ENCODE measurements at places on chromosomes 2 and 18. TPM values are rescaled to one million over a fixed set of nuclear protein-coding genes. Genes with fewer than 3 reads are reported as not detected.

Gene SH2D6
- total RNA-seq: not detected

Gene CPLX4
- not detected for total RNA-seq

Gene MARCHF4
- 0.07 TPM for total RNA-seq

Gene CDK15
- not detected for total RNA-seq

Gene STPG4
- total RNA-seq: not detected

Gene CKAP2L
- total RNA-seq: not detected

Gene IL37
- not detected for total RNA-seq

Gene SPAST
- total RNA-seq: 21.5 TPM

Gene MLPH
- 3.2 TPM for total RNA-seq

Gene UGT1A4
- total RNA-seq: not detected

Gene FBXO15
- total RNA-seq: not detected

Gene METTL21A
- total RNA-seq: 32.3 TPM

Gene ZNF804A
- total RNA-seq: not detected

Gene KCNG2
- 0.59 TPM for total RNA-seq

Gene CCDC141
- total RNA-seq: 3.0 TPM

Gene TEX44
- not detected for total RNA-seq

Gene ANKRD53
- 1.8 TPM for total RNA-seq

Gene KRTCAP3
- total RNA-seq: not detected

Gene TMEM200C
- 0.69 TPM for total RNA-seq

Gene MC4R
- total RNA-seq: not detected

Gene SERPINB13
- total RNA-seq: not detected

Gene DGUOK
- 128 TPM for total RNA-seq

Gene IRS1
- 54.2 TPM for total RNA-seq

Gene DYSF
- total RNA-seq: 15.2 TPM

Gene ZBTB7C
- total RNA-seq: 5.6 TPM

Gene ASB18
- total RNA-seq: not detected

Gene LHCGR
- total RNA-seq: not detected

Gene HOXD8
- total RNA-seq: 25.8 TPM

Gene ACADL
- 4.4 TPM for total RNA-seq

Gene SALL3
- total RNA-seq: not detected

Gene SAG
- not detected for total RNA-seq

Gene DCDC2C
- total RNA-seq: not detected

Gene CCDC85A
- total RNA-seq: 23.2 TPM

Gene EVA1A
- total RNA-seq: 22.1 TPM

Gene TMEM169
- 1.0 TPM for total RNA-seq

Gene GAREM2
- 5.1 TPM for total RNA-seq

Gene UCN
- 8.5 TPM for total RNA-seq

Gene SCLY
- total RNA-seq: 5.1 TPM

Gene UGT1A3
- not detected for total RNA-seq

Gene RBM44
- 1.0 TPM for total RNA-seq

Gene DTNA
- total RNA-seq: 229 TPM

Gene SH3YL1
- total RNA-seq: 47.5 TPM

Gene BCL2
- 16.1 TPM for total RNA-seq

Gene OTOS
- not detected for total RNA-seq

Gene GALNT5
- 8.1 TPM for total RNA-seq

Gene CHRNA1
- total RNA-seq: not detected

Gene TSGA10
- total RNA-seq: 22.5 TPM

Gene RAB17
- total RNA-seq: 4.4 TPM
